Placental epithelial cell (primary cell): ENCODE measurements at places on chromosomes 4 and X. TPM values are rescaled to one million over a fixed set of nuclear protein-coding genes. Genes with fewer than 3 reads are reported as not detected.

The PPP2R2C gene
- 0.39 and 0.65 TPM in 2 replicates for total RNA-seq

The NAP1L2 gene
- under 0.01 TPM in 1 of 2 replicates, not detected in the other for total RNA-seq

The OPHN1 gene
- total RNA-seq = 10.1 and 18.5 TPM in 2 replicates

The FRMPD4 gene
- total RNA-seq = not detected in 2 replicates

The GPRASP1 gene
- total RNA-seq = 1.3 and 3.9 TPM in 2 replicates

The LRP2BP gene
- total RNA-seq = 0.98 and 1.2 TPM in 2 replicates

The HAND2 gene
- total RNA-seq = 9.9 and 19.6 TPM in 2 replicates

The RIBC1 gene
- total RNA-seq = 1.6 TPM in 1 of 2 replicates, not detected in the other

The GABRB1 gene
- under 0.01 and 0.11 TPM in 2 replicates for total RNA-seq

The TGIF2LX gene
- not detected in 2 replicates for total RNA-seq

The MSANTD1 gene
- 1.7 and 2.7 TPM in 2 replicates for total RNA-seq

The CTAG1A gene
- not detected in 2 replicates for total RNA-seq

The GLRA3 gene
- total RNA-seq = not detected in 2 replicates

The BRS3 gene
- not detected in 2 replicates for total RNA-seq

The DSPP gene
- total RNA-seq = not detected in 2 replicates

The GYPB gene
- total RNA-seq = not detected in 2 replicates

The ENPP6 gene
- total RNA-seq = not detected in 2 replicates

The GLRB gene
- 0.33 and 0.39 TPM in 2 replicates for total RNA-seq

The ARR3 gene
- not detected in 2 replicates for total RNA-seq

The PROM1 gene
- under 0.01 TPM in 1 of 2 replicates, not detected in the other for total RNA-seq

The FAM184B gene
- under 0.01 TPM in 1 of 2 replicates, not detected in the other for total RNA-seq

The CT83 gene
- total RNA-seq = not detected in 2 replicates

The FGF2 gene
- total RNA-seq = 0.11 and 0.39 TPM in 2 replicates

The PNMA6A gene
- total RNA-seq = under 0.01 and 0.11 TPM in 2 replicates

The MECP2 gene
- 21.0 and 23.6 TPM in 2 replicates for total RNA-seq

The CCDC149 gene
- 2.4 and 2.5 TPM in 2 replicates for total RNA-seq

The GPC4 gene
- 14.1 and 39.1 TPM in 2 replicates for total RNA-seq

The DMRTC1B gene
- total RNA-seq = under 0.01 TPM in 1 of 2 replicates, not detected in the other

The CT47A7 gene
- not detected in 2 replicates for total RNA-seq

The FMR1NB gene
- not detected in 2 replicates for total RNA-seq

The TEX11 gene
- not detected in 2 replicates for total RNA-seq

The SPINK2 gene
- total RNA-seq = not detected in 2 replicates

The CYBB gene
- total RNA-seq = not detected in 2 replicates

The COL4A6 gene
- total RNA-seq = 67.2 and 84.8 TPM in 2 replicates

The TCP11X2 gene
- total RNA-seq = not detected in 2 replicates

The LIAS gene
- 8.1 and 18.1 TPM in 2 replicates for total RNA-seq

The MAGEA2 gene
- total RNA-seq = not detected in 2 replicates

The GAGE12F gene
- total RNA-seq = not detected in 2 replicates

The CWH43 gene
- not detected in 2 replicates for total RNA-seq

The TRIM75 gene
- total RNA-seq = not detected in 2 replicates

The PRPS1 gene
- total RNA-seq = 22.0 and 175 TPM in 2 replicates

The NHSL2 gene
- total RNA-seq = 0.39 TPM in 1 of 2 replicates, not detected in the other

The JAKMIP1 gene
- not detected in 2 replicates for total RNA-seq

The TNIP3 gene
- total RNA-seq = not detected in 2 replicates

The SFRP2 gene
- total RNA-seq = 9.8 TPM in 1 of 2 replicates, not detected in the other

The TRIM60 gene
- total RNA-seq = not detected in 2 replicates

The RNF128 gene
- total RNA-seq = under 0.01 and 0.22 TPM in 2 replicates

The SCML2 gene
- total RNA-seq = 0.79 and 0.98 TPM in 2 replicates

The XKRX gene
- 0.79 TPM in 1 of 2 replicates, not detected in the other for total RNA-seq

The LRIT3 gene
- not detected in 2 replicates for total RNA-seq

The DCUN1D4 gene
- 24.2 and 44.4 TPM in 2 replicates for total RNA-seq

The TAF1 gene
- 17.1 and 38.9 TPM in 2 replicates for total RNA-seq

The PNMA6F gene
- not detected in 2 replicates for total RNA-seq

The FHDC1 gene
- total RNA-seq = 4.7 and 9.1 TPM in 2 replicates

The SPIN2A gene
- total RNA-seq = 0.54 and 2.7 TPM in 2 replicates
